ENCODE measurements at places on chromosomes 5 and 9.

DNA sequence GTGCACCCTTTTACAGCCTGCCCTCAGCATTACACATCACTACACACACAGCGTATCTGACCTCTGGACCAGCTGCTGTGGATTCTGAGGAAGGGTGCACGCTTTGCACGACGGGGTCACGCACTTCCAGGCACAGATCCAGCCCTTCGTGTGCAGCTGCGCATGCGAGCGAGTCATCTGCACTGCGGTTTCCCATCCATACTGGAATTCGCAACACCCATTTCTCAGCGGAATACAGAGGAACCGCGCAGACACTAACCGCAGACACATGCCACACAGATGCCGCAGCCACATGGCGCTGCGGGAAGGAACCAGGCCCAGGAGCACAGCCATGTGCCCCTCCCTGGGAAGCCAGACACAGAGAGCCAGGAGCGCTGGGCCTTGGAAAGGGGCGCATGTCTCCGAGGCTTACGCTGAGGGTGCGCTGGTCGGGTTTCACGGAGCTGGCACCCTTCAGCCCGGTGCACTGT, 43.5 kb downstream of the PNPLA7 start:
- DNase-seq: no peak

DNA sequence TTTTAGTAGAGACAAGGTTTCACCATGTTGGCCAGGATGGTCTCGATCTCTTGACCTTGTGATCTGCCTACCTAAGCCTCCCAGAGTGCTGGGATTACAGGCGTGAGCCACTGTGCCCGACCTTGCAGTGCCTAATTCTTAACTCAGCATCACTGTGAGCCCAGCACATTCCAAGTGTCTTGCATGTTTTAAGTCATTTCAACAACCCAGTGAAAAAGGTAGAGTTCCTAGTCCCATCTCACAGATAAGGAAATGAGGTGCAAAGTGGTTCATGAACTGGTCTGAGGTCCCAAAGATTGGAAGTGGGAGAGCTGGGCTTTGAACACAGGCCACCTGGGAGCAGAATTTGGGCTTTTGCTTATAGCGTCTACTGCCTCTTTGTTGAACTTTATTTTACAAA, 68.0 kb downstream of the ZNF366 start:
- DNase-seq: no peak

GRCh38 chr9:27861887-27862286, 288.6 kb upstream of the C9orf72 start:
- DNase-seq: no peak

DNA sequence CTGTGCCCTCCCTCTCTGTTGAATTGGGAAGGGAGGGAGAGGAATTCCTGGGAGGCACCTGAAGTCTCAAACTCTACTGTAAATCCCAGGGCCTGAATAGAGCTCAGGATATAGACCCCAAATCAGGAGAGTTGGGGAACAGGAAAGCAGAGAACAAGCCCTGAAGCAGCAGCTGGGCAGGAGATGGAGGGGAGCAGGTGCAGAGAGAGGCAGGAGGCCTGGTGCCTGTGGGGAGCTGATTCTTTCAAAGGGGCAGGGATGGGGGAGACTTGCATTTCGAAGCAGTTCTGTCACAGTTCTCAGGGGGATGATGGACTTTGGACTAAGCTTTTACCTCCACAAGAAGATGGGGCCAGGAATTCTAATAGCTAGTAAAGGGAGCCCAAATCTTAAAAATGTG, 50.2 kb downstream of the NIM1K start:
- no peak for DNase-seq

DNA sequence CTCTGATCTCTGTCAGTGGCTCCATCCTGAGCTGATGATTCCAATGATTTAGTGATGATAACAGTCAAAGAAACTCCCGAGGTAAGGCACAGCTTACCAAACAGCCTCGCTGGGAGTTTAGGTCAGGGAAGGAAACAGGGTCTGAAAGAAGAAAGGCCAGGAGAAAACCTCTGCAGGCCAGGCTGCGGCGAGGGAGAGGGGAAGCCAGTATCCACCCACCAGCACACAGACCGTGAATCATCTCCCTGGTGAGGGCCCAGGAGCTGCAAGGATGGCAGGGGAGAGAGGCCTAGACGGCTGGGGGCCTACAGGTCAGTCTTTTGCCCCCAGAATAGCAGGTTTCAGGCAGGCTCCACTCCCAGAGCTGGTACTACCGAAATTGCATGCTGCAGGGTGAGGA, 590.5 kb downstream of the CCDC171 start:
- DNase-seq: no peak

- DNase-seq: no peak
These were observed 10.4 kb upstream of the CMBL start for GRCh38 chr5:10317825-10318682.

GRCh38 chr5:72210888-72211678, 103.8 kb downstream of the MAP1B start:
- peak; percentile 30 for DNase-seq

- no peak for DNase-seq
These were observed 170.6 kb upstream of the MVB12B start for GRCh38 chr9:126155756-126156664.

DNA sequence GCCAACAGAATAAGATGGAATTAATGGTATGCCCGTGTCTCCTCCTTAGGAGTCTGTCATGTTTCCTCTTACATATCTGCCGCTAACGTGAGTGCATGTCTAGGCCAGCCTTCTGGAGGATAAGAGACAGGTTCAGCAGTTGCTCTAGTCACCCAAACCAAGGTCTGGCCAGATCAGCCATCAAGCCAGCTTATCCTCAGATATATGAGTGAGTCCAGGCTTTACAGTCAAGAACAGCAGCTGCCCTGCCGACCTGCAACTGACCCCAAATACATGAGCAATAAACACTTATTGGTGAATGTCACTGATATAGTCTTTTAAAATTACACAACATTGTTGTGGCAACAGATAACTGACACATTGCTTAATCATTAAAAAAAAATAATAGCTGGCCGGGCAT, 123.5 kb downstream of the TSSK1B start:
- no peak for DNase-seq

DNA sequence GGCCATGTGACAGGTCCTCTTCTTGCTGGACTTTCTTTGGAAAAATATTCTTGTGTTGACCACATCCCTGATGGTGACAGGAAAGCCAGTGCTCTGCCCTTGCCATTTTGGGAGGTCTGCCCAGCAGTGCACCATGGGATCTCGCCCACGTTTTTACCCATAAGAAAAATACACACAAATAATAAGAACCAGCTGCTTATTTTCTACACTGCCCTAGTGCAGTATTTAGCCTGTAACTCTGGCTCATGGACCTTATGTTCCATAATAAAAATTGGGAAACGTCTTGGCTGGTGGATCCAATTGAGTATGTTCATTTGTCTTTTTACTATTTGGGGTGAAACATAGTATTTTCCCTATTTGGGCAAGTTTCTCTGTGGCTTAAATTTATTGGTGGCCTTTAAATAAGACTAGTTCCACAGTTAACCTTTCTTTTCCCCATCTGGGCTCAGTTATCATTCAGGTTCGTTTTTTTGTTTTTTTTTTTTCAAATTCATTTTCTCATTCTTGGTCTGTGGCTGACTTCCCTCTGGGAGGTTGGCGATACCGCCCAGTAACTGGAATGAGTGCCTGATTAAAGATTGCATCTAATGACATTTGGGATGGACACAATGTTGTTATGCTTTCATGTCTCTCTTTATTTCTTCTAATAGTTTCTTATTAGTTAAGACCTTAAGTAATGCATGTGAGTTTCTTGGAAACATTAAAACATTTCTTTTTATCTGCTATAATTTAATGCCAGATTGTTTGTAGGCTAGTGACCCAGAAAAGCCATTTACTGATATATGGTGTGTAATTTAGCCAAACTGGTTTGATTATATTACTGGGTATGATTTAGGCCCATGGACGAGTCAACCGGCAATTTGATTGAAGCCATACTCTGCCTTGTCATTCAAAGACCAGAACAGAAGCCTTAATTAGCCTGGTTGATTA, 163.7 kb downstream of the FGF10 start:
- DNase-seq: no peak

GRCh38 chr9:129289883-129290282, 111.8 kb upstream of the IER5L start:
- DNase-seq: no peak

DNA sequence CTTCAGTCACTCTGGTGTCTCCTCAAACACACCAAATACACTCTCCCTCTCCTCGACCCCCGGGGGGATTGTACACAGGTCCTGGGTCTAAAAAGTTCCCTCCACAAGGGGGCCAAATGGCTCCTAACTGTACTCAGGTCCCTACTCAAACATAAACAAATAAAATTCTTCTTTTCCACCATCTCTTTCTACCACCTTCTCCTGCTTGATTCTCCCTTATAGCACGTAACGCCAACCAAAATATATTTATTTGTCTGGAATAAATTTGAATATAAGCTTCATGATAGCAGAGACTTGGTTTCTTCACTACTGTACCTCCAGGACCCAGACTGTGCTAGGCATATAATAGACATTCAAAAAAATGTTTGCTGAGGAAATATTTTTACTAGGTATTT, 21.4 kb downstream of the ZNF608 start:
- DNase-seq: no peak

DNA sequence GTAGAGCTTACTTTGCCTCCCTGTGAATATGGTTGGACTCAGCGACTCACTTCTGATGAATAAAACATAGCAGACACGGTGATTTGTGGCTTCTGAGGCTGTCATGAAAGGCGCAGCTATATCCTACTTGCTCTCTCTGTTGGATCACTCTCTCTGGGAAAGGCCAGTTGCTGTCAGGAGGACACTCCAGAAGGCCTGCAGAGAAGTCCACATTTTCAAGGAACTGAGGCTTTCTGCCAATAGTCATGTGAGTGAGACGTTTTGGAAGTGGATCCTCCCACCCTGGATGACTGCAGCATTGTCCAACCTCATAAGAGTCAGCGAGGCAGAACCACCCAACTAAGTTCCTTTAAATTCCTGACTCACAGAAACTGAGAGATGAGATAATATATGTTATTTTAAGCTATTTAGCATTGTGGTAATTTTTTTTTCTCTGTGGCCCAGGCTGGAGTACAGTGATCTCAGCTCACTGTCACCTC, 156.0 kb upstream of the MAST4 start:
- no peak for DNase-seq

DNA sequence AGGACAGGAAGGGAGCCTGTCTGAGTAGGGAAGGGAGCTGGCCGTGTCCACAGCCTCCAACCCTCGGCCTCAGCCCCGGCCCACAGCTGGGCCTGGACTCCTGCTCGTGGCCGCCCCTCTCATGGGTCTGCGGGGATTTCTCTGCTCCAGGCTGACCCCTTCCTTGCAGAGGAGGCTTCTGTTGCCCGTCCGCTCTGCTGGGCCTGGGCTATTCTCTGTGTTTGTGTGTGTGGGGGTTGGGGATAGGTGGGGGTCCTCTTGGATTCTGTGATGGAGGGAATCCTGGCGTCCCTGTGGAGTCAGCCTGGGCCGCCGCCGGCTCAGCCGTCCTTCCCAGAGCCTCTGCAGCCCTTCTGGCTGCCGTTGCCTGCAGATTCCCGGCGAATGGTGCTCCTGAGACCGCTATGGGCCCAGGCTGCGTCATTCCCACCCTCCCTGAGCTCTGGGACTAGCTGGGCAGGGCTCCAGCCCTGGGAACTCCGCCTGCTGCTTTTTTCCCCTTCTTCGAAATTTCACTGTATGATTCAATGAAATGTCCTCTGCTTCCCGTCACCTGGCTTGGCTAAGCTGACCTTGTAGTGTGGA, 64.2 kb downstream of the FGF18 start:
- peak; percentile 88 for DNase-seq

DNA sequence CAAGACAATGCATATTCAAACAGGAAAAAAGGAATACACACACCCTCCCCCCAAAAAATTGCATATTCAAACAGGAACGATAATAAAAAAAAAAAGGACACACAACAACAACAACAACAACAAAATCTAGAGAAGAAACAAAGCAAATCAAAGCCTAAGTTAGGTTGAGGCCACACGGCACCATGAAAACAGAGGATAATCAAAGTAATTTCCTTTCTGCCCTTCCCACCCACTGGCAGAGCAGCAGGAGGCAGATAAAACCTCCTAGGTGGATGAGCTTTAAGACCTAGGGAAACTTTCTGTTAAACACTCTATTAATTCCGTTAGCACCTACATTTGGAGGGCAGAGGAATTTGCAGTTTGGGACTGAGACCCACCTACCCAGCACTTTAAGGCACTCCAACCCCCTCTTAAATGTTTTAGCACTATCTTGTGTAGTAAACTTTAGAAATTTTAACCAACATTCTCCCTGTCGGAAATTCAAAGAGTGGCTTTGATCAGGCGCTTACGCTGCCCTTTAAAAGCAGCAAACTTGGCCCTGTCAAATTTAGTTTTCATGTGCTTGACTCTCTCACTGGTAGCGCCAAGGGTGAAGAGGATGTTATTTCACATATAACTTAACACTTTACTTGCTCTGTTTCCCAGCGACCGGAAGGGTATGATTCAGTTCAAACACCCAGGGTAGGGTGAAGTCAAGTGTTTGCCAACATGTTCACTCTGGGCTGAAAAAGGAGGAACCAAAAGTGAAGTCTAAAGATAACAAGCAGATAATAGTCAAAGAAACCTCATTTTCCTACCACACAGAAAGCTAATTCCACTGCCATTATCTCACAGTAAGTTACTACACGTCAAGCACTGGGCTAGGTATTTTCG, 9.2 kb downstream of the ENC1 start:
- no peak for DNase-seq

DNA sequence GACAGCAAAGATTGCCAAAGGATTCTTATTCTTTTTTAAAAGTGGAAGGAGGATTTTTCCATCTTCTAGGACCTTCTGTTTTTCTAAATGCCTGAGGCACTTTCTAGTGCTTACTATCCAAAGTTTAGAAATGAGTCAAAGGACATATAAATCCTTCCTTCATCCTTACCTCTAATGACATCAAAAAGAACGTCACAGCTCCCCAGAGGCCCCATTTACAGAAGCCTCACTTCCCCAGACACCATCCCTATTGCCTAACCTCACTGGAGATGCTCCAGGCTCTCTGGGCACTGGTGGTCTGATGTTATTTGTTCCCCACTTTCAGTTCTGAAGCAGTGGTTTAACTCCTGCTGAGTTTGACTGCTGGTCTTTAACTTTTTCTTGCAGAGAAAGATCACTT, 504.3 kb downstream of the AGTPBP1 start:
- no peak for DNase-seq

GRCh38 chr9:19423163-19423562, 14.4 kb downstream of the ACER2 start:
- DNase-seq: no peak

- DNase-seq: no peak
These were observed 6.3 kb downstream of the ARL15 start for GRCh38 chr5:54304040-54304439.

DNA sequence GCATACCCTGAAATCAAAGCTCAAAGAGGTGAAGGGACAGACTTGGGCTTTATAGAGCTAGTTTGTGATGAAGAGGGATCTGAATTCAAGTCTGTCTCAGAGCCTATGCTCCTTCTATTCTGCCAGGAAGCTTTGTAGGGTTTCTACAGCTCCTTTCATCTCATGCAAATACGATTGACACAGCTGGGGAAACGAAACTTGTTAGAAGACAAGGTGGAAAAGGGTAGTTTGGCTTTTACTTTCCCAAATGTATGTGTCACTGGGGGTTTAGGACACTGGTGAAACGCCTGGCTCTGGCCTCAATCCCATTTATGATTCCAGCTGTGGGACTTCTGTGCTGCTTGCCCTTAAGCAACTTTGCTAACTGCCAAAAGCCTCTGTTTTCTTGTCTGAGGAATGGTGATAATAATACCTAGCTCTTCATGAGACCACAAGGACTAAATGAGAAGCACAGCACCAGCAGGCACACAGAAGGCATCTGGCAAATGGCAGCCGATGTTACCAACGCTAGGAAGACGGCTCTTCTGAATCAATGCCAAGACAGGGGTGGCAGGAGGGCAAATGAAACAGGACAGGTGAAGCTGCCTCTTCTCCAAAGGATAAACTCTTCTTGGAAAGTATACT, 70.3 kb upstream of the EQTN start:
- DNase-seq: no peak

Measured in tibial artery (tissue), 4 donors.